Progenitor cell of endocrine pancreas (in vitro differentiated cells): ENCODE measurements at places on chromosomes 1 and 21. TPM values are rescaled to one million over a fixed set of nuclear protein-coding genes. Genes with fewer than 3 reads are reported as not detected.

PGLYRP4 gene
- total RNA-seq = not detected in 2 replicates

CACNA1S gene
- 0.05 TPM in 1 of 2 replicates, not detected in the other for total RNA-seq

NES gene
- 33.9 and 39.2 TPM in 2 replicates for total RNA-seq

SELL gene
- 0.16 and 0.69 TPM in 2 replicates for total RNA-seq

ZBTB37 gene
- total RNA-seq = 12.2 and 14.3 TPM in 2 replicates

TRIM63 gene
- total RNA-seq = not detected in 2 replicates

LIN28A gene
- 80.2 and 87.8 TPM in 2 replicates for total RNA-seq

SLC45A3 gene
- total RNA-seq = 8.4 and 8.6 TPM in 2 replicates
